ENCODE measurements at places on chromosomes 3 and 15. TPM values are rescaled to one million over a fixed set of nuclear protein-coding genes. Genes with fewer than 3 reads are reported as not detected.

The ZNF385D gene
- 28.6 TPM for polyA plus RNA-seq

- DNase-seq: peak; percentile 56
These were observed 43.1 kb downstream of the DNASE1L3 start for GRCh38 chr3:58167431-58168351.

DNA sequence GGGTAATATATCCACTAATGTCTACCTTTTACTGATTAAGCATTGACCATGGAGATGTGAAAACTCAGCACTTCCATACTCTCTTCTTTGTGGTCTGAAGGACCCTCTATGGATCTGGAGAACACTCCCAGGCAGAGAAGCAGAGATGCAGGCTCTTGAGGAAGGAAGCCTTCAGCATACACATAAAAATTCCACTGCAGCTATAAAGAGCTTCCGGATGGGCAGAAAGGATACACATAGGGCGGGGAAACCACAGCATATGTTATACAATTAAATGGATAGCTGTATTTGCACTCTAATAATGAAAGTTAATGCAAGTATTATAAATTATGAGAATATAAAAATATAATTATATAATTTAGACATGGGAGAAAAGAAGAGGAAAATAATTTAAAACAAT, 1258.2 kb upstream of the ALCAM start:
- no peak for DNase-seq

- no peak for DNase-seq
These were observed 486.4 kb downstream of the FHIT start for GRCh38 chr3:60764870-60765269.

DNA sequence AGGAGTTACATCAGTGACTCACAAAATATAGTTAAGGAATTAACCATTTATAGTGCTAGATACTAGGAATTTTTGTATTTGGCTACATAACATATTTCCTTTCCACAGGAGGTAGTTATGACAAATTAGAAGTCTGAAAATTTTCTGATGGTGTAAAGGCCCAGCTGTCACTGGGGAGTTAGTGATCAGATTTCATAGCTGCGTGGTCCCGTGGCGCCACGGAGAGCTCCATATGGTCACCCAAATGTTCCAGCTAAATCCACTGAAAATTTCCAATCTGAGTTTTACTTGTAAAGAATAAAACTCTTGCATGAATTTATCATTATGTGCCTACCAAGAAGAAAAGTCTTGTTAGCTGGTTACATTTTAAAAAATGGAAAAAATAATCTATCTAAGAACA, 368.9 kb upstream of the PLSCR5 start:
- peak; percentile 16 for DNase-seq

The MST1R gene
- polyA plus RNA-seq: 10.0 TPM

DNA sequence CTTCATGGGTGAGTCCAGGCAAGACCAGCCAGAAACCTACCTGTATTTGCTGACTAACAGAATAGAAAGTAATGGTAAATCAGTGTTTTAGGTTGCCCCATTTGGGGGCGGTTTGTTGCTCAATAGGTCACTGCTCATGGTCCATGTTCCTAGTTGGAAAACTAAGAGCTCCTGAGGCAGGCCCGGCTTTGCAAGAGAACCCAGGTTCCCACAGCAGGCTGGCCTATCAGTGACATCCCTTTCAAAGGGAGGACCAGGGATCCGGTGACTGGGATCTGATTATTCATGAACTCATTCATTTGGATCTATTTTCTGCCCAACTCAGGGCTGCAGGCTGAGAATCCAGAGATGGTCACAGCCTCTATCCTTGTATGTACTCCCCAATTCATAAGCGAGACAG, 163.9 kb downstream of the WNT7A start:
- DNase-seq: no peak

The PFKFB4 gene
- polyA plus RNA-seq: 6.5 TPM

GRCh38 chr15:70866982-70867641, 13.2 kb upstream of the LARP6 start:
- DNase-seq: no peak

The SERINC4 gene
- polyA plus RNA-seq: 0.31 TPM

- no peak for DNase-seq
These were observed 13.1 kb upstream of the SETD5 start for GRCh38 chr3:9384141-9384828.

DNA sequence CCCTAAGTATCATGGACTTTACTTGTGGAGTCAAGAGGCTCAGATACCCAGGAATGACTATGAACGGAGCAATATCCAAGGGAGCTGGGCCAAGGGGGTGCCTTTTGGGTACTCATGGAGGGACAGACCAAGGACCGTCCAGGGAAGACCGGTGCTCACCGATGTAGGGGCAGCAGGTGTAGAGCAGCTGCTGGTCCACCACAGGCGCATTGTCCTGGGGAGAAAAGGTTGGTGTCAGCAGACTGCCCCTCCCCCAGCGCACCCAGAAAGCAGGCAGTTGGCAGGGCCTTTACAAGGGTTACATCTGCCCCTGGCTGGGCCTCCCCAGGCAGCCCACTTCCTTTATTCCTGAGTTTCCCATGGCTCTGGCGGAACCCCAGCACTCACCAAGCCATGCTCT, 7.5 kb downstream of the CDAN1 start:
- DNase-seq: peak; percentile 54

DNA sequence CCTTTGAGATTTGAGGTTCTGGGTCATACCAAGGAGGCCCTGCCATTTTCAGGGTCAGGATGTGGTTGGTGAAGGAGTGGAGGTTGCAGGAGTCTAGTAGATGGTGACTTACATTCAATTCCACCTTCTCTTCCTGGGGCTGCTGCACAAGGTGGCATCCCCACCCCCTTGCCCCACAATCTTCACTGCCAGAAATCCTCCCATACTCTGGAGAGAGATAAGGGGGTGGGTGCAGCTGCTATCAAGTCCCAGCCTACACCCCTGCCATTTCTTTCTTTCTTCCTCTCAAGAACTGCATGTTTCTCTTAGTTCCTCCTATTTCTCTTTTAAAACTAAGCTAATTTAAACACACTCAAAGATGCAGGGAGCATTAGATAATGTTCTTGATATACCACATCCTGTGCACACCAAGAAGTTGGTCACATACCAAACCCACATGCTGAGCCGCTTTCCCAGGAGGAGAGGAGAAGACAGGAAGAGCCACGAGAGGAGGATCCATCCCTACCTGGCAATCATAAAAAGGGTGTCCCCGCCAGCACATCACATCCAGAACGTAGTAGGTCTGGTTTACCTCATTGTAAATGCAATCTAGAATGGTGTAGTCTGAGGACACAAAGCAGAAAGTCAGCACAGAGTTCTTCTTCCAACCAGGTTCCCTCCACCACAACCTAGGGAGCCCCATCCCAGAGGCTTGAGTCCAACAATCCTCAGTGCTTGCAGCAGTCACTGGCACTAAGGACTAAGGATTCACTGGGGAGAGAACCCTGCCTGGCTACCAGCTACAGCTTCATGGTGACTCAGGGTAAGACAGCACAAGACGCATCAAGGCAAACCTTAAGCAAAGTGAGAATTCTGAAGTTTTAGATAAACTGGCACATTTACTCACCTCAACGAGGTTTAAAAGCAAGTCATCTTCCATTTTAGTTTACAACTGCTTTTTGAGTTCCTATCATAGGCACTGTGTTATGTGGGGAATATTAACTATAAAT, 18.5 kb downstream of the SNUPN start:
- no peak for DNase-seq

- DNase-seq: no peak
These were observed 33.3 kb upstream of the ATG7 start for GRCh38 chr3:11238880-11239279.

- DNase-seq: no peak
These were observed 105.1 kb downstream of the ZMAT3 start for GRCh38 chr3:178966299-178967176.

GRCh38 chr15:66619152-66619903, 53.5 kb upstream of the LCTL start:
- DNase-seq: peak; percentile 74

The PLSCR2 gene
- polyA plus RNA-seq: 0.50 TPM

The LRTM1 gene
- polyA plus RNA-seq: not detected

DNA sequence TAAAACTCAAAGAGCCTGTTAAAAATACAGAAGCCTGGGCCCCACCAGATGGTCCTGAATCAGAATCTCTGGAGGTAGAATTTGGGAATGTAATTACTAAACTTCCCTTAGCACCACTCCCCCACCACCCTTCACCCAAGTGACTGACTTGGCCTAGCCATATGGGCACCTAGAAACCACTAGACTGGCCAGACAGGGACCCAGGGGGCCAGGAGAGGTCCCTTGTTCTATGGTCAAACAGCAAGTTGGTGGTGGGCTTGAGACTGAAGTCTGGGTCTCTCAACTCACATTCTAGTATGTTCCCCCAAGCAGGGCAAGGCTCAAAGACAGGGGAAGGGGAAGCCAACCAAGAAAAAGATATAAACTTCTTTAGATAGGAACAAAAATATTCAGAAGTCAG, 301.5 kb upstream of the TLE3 start:
- no peak for DNase-seq

GRCh38 chr3:148911592-148911991, 46.5 kb downstream of the CPA3 start:
- no peak for DNase-seq

- no peak for DNase-seq
These were observed 2.5 kb upstream of the TBC1D21 start for GRCh38 chr15:73870700-73871408.

DNA sequence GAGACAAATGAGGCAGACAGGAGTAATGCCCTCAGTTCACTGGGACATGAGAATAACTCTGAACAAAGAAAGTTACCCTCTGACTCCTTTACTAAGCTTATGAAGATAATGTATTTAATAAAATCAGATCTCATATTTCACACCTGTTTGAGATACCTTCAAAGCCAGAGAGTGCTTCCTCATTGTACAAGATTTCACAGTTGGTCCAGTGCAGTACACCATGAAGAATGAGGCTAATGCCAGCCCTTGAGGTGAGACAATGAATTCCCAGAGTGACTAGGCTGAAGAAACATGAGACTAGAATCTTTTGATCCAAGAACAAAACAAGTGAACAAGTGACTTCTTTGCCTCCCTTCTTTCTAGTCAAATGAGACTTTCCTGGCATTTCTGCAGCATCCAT, 1133.8 kb downstream of the TUSC7 start:
- DNase-seq: no peak

The ZKSCAN7 gene
- polyA plus RNA-seq: 17.9 TPM

The CMC1 gene
- polyA plus RNA-seq: 30.6 TPM

DNA sequence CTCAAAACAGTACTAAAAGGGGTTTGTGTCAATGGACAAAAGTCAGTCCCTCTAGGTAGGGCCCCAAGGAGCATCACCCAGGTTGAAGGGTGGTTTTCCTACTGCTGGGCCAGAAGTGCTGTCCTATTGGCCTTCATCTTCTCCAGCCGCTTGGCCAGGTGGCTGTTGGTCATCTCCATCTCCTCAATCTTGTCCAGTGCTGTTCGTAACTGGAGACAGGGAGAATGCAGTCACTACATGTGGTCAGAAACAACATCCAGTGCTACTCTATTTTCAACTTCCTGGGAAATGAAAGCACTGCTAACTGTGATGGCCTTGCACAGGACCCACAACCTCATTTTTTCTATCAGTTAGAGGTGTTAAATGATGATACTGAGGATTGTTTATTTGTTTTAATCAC, 60.4 kb downstream of the MLH1 start:
- no peak for DNase-seq

The KLHL40 gene
- not detected for polyA plus RNA-seq

DNA sequence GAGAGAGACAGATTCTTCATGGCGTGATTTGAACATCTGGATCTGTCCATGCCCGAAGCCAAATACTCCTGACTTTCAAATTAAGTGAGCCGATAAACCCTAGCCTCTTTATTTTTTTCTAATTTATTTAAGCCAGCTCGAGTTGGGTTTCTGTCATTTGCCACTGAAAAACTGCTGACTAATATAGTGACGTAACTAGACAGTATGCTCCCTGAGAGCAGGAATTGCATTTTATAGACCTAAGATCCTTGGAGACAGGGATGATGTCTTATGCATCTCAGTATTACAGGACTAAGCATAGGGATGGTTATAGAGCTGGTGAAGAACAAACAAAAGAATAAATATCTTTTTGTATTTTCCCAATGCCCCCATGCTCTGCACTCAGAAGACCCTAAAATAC, 4.6 kb downstream of the LHFPL4 start:
- no peak for DNase-seq
